ENCODE measurements at places on chromosomes 7 and 10. TPM values are rescaled to one million over a fixed set of nuclear protein-coding genes. Genes with fewer than 3 reads are reported as not detected.

- H3K4me1 ChIP-seq, result peaks cover 6% of the 10 kb centered on the region
- no peaks in the 10 kb centered on the region for H3K27me3 ChIP-seq
- H3K27ac ChIP-seq, result no peak overlapping the region
- DNase-seq, result no peak
- no peaks in the 10 kb centered on the region for H3K36me3 ChIP-seq
Measured at GRCh38 chr7:69880840-69881239, 282.6 kb downstream of the AUTS2 start.

DNA sequence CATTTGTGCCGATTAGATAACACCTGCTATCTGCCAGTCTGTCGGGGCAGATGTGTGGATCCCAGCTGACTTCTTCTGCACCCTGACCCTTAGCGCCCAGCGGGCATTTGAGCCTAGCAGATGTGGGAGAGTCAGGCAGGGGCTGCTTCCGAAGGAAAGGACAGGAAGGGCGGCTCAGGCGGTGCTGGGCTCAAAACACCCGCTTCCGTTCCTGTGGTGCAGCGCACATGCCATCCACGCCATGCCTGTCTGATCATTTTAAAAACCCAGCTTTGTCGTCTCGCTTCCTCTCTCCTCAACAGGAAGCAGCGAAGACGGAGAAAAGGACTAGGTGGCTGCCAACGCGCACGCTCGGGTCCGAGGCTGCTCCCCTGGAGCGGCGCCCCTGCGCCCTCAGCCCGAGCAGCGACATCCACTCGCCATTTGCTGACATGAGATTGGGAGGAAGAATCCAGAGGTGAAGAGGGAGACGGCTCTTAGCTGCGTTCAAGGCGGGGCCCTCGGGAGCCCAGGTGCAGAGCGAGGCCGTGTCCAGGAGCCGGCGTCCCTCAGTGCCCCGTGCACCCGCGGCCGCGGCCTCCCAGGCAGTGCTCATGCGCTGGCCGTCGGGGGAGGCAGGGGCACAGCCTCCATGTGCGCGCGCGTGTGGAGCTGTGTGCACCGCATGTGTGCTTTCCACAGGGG lies 5.9 kb upstream of the BHLHA15 start:
- H3K27ac ChIP-seq, result no peak overlapping the region
- DNase-seq, result no peak
- peaks cover 45% of the 10 kb centered on the region for H3K36me3 ChIP-seq

DNA sequence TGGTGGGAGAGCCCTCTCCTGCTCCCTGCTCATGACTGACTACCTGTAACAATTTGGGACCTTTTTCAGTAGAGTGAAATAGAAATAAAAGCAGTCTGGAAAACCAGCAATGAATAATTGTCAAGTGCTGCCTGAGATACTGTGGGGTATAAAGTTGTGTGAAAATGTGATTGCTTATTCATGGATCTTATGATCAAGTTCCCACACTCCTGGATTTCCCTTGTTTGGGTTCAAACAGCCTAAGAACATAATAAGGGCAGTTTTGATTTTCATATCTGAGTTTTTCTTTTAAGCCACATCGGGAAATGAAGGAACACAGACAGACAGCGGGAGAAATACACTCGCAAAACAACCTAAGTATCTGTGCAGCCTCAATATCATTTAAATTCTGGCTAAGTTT lies 52.9 kb downstream of the CALD1 start:
- no peak overlapping the region for H3K27ac ChIP-seq
- H3K4me3 ChIP-seq, result no peak overlapping the region
- no peaks in the 10 kb centered on the region for H3K27me3 ChIP-seq
- no peak for DNase-seq

The FRMD4A gene
- 43.9 TPM for total RNA-seq

The ELFN1 gene
- 2.1 TPM for total RNA-seq

DNA sequence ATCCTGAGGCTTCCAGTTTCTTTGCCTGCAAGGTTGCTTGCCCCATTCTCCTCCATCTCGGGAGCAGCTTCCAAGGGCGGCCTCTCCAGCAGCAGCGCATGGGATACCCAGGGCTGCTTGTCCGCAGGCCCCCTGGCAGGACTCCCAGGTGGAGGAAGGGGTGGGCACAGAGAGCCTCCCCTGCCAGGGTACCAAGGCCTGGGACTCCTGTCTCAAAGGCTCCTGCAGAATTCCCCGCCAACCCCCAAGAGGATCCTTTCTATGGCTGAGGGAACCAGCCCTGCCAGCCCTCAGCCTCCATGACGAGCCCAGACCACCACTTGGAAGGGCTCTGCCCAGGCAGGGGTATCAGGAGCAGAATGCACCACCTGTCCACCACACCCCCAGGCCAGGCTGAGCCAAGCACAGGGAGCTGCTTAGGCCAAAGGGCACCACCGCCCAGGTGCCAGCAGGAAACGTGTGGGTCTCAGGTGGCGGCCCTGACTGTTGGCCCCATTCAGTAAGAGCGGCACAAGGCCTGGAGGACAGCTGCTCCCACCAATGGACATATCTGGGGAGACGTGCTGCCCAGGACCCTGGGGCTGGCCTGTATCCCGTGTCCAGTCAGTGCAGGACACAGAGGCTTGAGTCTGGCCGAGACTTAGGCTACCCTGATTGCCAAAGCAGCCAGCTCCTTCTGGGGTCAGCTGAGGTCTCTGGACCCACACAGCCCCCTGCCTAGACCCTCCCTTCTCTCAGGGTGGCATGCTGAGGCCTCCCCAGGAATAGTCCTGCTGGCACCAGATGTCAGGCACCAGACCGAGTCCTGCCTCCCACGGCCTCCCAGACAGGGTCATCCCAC lies 33.8 kb upstream of the INPP5A start:
- no peaks in the 10 kb centered on the region for H3K36me3 ChIP-seq
- DNase-seq, result peak; percentile 43
- H3K4me3 ChIP-seq, result no peak overlapping the region
- peaks cover 12% of the 10 kb centered on the region for H3K4me1 ChIP-seq
- peaks cover 8% of the 10 kb centered on the region for H3K27me3 ChIP-seq

GRCh38 chr10:35594115-35595079 lies 10.7 kb upstream of the GJD4 start:
- no peak overlapping the region for H3K27ac ChIP-seq
- H3K4me1 ChIP-seq, result no peaks in the 10 kb centered on the region
- no peaks in the 10 kb centered on the region for H3K36me3 ChIP-seq
- H3K4me3 ChIP-seq, result no peak overlapping the region
- H3K27me3 ChIP-seq, result peaks cover 3% of the 10 kb centered on the region

The SCIN gene
- 4.2 TPM for total RNA-seq

DNA sequence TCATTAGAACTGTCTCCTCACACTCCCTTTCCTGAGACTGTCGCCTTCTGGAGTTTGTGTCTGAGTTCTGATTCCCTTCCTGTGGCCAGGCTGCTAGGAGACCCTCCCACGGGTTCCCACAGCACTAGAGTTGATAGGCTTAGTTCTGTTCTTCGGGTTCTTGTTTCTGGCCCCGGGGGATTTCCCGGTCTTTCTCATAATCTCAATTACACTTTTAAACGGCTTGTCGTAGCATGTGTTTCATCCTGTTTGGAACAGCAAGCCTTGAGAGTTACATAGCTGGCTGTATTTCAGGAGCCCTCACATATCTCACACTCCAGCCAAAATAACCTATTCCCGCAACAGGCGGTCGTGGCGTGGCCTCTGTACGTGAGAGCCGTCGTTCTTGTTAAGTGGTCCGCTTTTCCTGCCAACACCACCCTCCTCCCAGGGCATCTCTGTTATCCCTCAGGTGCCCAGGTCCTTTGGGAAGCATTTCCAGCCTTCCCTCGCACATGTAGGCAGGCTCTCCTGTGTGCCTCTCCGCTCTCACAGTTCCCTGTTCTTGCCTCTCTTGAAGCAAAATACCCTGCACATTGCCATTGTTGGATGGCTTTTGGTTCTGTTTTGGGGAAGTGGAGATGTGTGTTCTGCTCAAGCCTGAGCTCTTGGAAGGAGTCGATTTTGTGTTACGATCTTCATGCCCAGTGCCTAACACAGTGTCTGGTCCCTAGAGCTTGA lies 46.0 kb downstream of the CDC123 start:
- H3K27me3 ChIP-seq, result no peaks in the 10 kb centered on the region
- H3K27ac ChIP-seq, result peak overlapping the region; percentile 68
- H3K4me1 ChIP-seq, result peaks cover 35% of the 10 kb centered on the region
- no peak for DNase-seq

GRCh38 chr7:36115448-36116321 lies 37.4 kb upstream of the EEPD1 start:
- no peak for DNase-seq
- H3K4me1 ChIP-seq, result peaks cover 53% of the 10 kb centered on the region
- H3K27ac ChIP-seq, result peak overlapping the region; percentile 62
- H3K36me3 ChIP-seq, result no peaks in the 10 kb centered on the region

- no peaks in the 10 kb centered on the region for H3K36me3 ChIP-seq
- H3K4me3 ChIP-seq, result no peak overlapping the region
- DNase-seq, result no peak
- peaks cover 8% of the 10 kb centered on the region for H3K27me3 ChIP-seq
- peaks cover 12% of the 10 kb centered on the region for H3K4me1 ChIP-seq
Measured at GRCh38 chr7:29888006-29888405, 81.7 kb downstream of the WIPF3 start.

DNA sequence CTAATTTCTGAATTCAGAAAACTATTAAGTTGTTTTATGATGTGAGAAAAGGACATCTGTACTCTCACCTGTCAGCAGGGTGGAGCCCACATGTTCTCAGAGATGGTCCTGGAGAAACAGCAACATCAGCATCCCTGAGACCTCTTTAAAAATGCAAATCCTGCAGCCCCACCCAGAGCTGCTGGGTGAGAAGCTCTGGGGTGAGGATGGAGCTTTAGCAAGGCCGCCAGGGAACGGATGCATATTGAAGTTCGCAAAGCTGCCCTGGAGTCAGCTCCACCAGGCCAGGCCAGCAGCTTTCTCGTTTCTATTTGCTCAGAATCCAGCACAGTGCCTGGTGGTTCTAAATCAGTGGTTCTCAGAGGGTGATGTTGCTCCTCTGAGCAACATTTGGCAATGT lies 49.1 kb downstream of the PRKCQ start:
- no peaks in the 10 kb centered on the region for H3K4me1 ChIP-seq
- no peak overlapping the region for H3K27ac ChIP-seq
- no peak for DNase-seq
- H3K4me3 ChIP-seq, result no peak overlapping the region
- H3K27me3 ChIP-seq, result peaks cover 5% of the 10 kb centered on the region

The CRHR2 gene
- total RNA-seq, result 0.55 TPM

GRCh38 chr7:29300026-29300480 lies 105.5 kb downstream of the CHN2 start:
- no peak overlapping the region for H3K4me3 ChIP-seq
- H3K27me3 ChIP-seq, result no peaks in the 10 kb centered on the region
- DNase-seq, result no peak

The NT5C3A gene
- total RNA-seq, result 26.3 TPM

DNA sequence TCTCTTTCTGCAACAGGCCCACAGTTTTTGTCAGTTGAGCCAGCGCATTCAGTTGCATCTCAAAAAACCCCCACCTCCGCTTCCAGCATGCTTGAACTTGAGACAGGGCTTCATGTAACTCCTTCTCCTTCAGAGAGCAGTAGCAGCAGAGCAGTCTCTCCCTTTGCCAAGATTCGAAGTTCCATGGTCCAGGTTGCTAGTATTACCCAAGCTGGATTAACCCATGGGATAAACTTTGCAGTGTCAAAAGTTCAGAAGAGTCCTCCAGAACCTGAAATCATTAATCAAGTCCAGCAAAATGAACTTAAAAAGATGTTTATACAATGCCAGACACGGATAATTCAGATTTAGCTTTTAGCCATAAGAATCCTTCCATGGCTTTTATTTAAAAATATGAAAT lies 45.2 kb downstream of the MCMBP start:
- H3K4me1 ChIP-seq, result no peaks in the 10 kb centered on the region
- no peak overlapping the region for H3K27ac ChIP-seq
- H3K36me3 ChIP-seq, result peaks cover 70% of the 10 kb centered on the region
- DNase-seq, result no peak
- H3K4me3 ChIP-seq, result no peak overlapping the region

GRCh38 chr10:6309816-6310215 lies 107.1 kb downstream of the PFKFB3 start:
- no peaks in the 10 kb centered on the region for H3K36me3 ChIP-seq
- no peak overlapping the region for H3K27ac ChIP-seq
- H3K4me3 ChIP-seq, result no peak overlapping the region
- no peak for DNase-seq

GRCh38 chr10:17022466-17022825 lies 107.2 kb downstream of the CUBN start:
- no peak for DNase-seq
- peaks cover 41% of the 10 kb centered on the region for H3K4me1 ChIP-seq
- H3K27me3 ChIP-seq, result no peaks in the 10 kb centered on the region
- peak overlapping the region; percentile 27 for H3K27ac ChIP-seq

- H3K27me3 ChIP-seq, result no peaks in the 10 kb centered on the region
- no peak overlapping the region for H3K4me3 ChIP-seq
- H3K27ac ChIP-seq, result no peak overlapping the region
- H3K4me1 ChIP-seq, result no peaks in the 10 kb centered on the region
Measured at GRCh38 chr7:19620470-19620869, 88.4 kb downstream of the POLR1F start.

- no peaks in the 10 kb centered on the region for H3K27me3 ChIP-seq
- H3K4me3 ChIP-seq, result no peak overlapping the region
- no peak for DNase-seq
- no peak overlapping the region for H3K27ac ChIP-seq
- H3K4me1 ChIP-seq, result no peaks in the 10 kb centered on the region
Measured at GRCh38 chr7:134301592-134301991, 15.1 kb downstream of the SLC35B4 start.

GRCh38 chr10:24208661-24209431 lies at the start of gene KIAA1217:
Gene KIAA1217, plus strand, starts transcription at chr10:24209138. Its CDS starts 56 bp downstream, at chr10:24209194.
- no peaks in the 10 kb centered on the region for H3K27me3 ChIP-seq
- no peaks in the 10 kb centered on the region for H3K36me3 ChIP-seq
- H3K27ac ChIP-seq, result peak within 1 kb of the TSS; percentile 84
- peaks cover 31% of the 10 kb centered on the region for H3K4me1 ChIP-seq
- peak within 1 kb of the TSS; percentile 51 for H3K4me3 ChIP-seq

GRCh38 chr7:35492451-35493175 lies 202.3 kb downstream of the HERPUD2 start:
- no peak for DNase-seq
- H3K4me1 ChIP-seq, result no peaks in the 10 kb centered on the region
- no peaks in the 10 kb centered on the region for H3K36me3 ChIP-seq
- H3K27ac ChIP-seq, result no peak overlapping the region
- H3K27me3 ChIP-seq, result no peaks in the 10 kb centered on the region
